ENCODE measurements at places on chromosomes 7 and 10. TPM values are rescaled to one million over a fixed set of nuclear protein-coding genes. Genes with fewer than 3 reads are reported as not detected.

DNA sequence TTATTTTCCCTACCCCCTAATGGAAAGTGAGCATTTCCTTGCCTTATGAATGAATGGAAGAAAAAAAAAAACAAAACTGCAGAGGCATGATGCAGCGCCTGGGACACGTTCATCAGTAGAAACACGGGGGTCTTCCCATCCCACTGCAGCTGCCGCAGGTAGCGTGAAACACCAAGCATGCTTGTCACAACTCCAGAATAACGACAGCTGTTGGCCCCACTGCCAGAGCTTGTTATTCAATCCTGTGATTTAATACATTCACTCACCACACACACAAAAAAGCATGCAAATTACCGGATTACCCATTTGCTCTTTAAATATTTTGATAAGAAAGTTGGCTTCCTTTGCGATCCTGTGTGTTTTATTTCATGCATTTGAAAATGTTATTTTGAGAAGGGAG, 48.4 kb upstream of the GNA12 start:
- DNase-seq, result no peak

- DNase-seq, result no peak
Measured at GRCh38 chr10:29068302-29068701, 220.6 kb upstream of the LYZL1 start.

DNA sequence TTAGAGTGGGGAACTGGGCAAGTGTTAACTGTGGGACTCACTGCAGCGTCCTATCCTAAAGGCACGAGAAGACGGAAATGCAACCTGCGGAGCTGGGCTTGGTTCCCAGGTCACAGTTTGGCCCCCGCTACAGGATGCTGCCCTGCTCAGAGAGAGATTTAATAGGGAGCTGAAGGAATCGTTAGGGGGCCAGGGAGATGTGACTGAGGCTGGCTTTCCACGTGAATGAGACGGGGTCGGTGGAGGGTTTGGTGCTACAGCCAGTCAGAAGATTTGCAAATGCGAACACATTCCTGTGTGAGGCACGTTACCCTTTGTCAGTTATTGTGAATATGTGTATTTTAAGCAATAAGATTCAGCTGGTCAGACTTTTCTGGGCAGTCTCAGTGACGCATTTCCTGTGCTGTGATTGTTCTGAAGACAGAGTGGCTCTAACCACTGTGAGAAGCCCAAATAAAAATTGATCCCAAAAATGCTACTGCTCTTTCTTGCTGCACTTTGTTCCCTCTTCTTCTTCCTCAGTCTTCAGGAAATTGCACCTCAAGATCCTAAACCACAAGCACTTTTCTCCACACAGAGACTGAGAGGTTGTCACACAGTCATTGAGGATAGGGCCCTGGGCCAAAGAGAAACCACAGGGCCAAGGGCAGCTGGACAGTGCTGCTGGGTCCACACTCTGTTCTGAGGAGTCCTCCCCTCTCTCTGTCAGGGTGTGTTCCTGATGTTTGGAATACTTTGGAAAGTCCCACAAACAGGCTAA, 21.2 kb downstream of the CYP17A1 start:
- DNase-seq, result peak; percentile 51

DNA sequence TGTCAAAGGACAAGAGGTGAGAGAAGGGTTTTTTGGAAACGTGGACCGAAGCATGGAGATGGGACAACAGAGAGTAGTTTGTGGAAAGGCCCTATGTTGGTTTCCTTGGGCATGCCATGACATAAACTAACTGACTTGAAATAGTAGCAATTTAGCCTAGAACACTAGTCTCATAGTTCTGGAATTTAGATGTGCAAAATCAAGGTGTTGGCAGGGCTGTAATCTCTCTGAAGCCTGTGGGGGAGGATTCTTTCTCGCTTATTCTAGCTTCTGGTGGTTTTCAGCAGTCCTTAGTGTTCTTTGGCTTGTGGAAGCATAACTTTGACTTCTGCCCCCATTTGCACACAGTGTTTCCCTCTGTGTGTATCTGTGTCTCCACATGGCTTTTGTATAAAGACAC, 283.4 kb downstream of the GFRA1 start:
- DNase-seq, result no peak

- no peak for DNase-seq
Measured at GRCh38 chr10:71344993-71345480, 26.0 kb downstream of the SLC29A3 start.

DNA sequence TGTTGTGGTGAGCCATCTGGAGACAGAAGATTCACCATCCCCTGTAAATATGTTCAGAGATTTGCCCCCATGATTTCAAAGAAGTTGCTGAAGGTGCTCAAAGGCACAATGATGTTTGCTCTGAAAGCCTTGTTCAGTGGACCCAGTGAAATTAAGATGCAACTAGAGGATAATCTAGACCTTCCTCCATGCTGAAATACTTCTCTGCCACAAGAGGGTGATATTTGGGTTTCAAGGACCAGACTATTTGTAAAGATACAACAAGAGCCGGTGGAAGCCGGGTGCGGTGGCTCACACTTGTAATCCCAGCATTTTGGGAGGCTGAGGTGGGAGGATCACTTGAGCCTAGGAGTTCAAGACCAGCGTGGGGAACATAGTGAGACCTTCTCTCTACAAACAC, 13.5 kb upstream of the MSRB2 start:
- peak; percentile 55 for DNase-seq

DNA sequence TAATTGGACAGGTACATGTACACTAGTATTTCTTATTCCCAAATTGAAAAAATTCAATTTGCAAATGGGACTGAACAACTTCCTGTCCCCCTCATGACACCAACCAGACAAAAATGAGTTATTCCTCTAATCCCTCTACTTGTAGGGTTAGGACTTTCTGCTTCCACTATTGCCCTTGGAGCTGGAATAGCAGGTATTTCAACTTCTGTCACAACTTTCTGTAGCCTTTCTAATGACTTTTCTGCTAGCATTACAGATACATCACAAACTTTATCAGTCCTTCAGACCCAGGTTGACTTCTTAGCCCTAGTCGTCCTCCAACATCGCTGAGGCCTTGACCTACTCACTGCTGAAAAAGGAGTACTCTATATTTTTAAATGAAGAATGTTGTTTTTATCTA, 6.4 kb downstream of the CYP3A7 start:
- no peak for DNase-seq

GRCh38 chr7:38169847-38170246, 8.2 kb upstream of the STARD3NL start:
- DNase-seq, result no peak

DNA sequence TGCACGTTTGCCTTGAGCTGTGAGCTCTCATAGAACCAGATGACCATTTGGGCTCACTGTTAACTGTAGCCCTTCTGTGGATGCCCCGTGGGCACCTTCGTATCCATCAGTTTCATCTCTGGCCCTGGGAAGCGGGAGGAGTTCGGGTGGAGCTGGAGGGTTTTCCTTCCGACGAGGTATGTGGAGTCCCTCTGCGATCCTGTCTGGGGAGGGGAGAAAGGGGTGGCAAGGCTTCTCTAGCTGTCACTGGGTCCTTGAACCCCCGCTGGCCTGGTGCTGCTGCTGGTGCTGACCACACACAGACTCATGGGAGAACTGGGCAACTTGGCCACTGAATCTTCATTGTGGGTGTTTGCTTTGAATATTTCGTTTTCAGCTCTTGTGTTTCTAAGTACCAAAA, 32.7 kb downstream of the INPP5A start:
- DNase-seq, result no peak

- peak; percentile 46 for DNase-seq
Measured at GRCh38 chr10:120336911-120337540, 120.0 kb upstream of the PLPP4 start.

DNA sequence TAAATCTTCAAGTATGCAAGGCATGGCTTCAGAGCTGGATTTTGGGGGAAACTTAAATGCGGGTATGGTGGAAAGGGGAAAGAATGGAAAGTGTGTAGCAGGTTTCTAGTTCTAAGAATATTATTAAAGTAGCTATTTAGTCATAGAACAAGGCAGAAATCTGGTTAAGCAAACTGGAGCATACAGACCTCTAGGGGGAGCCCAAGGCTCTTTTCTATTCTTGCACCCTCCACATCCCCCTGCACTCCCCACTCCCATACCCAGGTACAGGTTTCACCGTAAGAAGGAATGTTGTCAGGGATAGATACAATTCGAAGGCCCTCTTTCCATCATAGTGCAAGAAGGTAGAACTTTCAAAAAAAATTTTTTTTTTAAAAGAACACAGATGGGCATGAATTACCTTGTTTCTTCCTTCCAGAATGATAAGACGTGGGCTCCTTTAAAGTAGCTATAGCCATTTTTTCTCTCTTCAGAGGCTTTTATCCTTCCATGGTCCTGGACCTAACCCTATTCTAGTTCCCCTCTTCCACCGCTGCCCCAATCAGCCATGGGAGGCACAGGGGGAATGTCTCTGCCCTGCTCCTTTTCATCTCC, 41.5 kb upstream of the SMIM30 start:
- peak; percentile 36 for DNase-seq

DNA sequence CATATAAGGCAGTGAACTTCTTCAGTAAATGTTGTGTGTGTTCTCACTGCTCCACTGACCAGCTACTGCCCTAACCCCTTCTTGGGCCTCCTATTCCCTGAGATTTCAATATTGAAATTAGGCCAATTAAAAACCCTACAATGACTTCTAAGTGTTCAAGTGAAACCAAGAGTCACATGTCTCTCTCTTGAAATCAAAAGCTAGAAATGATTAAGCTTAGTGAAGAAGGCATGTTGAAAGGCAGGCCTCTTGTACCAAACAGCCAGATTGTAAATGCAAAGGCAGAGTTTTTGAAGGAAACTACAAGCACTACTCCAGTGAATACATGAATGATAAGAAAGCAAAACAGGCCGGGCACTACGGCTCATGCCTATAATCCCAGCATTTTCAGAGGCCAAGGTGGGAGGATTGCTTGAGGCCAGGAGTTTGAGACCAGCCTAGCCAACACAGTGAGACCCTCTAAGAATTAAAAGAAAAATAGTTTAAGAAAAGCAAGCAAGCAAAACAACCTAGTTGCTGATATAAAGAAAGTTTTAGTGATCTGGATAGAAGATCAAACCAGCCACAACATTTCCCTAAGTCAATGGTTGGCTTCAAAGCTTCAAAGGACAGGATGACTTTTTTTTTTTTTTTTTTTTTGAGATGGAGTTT, 22.3 kb downstream of the BRAF start:
- DNase-seq, result no peak

The AKR1C3 gene
- 1.4 TPM for total RNA-seq

The VWDE gene
- 0.37 TPM for total RNA-seq

The HKDC1 gene
- total RNA-seq, result 1.2 TPM

The SEC23IP gene
- 5.4 TPM for total RNA-seq

The SPDYE2B gene
- not detected for total RNA-seq

The TMEM178B gene
- total RNA-seq, result 1.1 TPM

The PAPSS2 gene
- total RNA-seq, result not detected

The HYAL4 gene
- not detected for total RNA-seq
